Transverse colon (tissue), 4 donors: ENCODE measurements at places on chromosomes 1 and 21. TPM values are rescaled to one million over a fixed set of nuclear protein-coding genes. Genes with fewer than 3 reads are reported as not detected.

GRCh38 chr1:172642970-172643369 is 15.9 kb upstream of the FASLG start:
- DNase-seq, result no peak

PDC gene
- total RNA-seq, result not detected

- no peak for DNase-seq
These were observed 31.8 kb upstream of the KLHDC7A start for GRCh38 chr1:18448889-18449288.

MAP1LC3C gene
- not detected for total RNA-seq

- no peak for DNase-seq
These were observed 14.2 kb downstream of the ARHGEF2 start for GRCh38 chr1:155964193-155964592.

ILF2 gene
- 55.7 TPM for total RNA-seq

TSTD1 gene
- 200 TPM for total RNA-seq
